ENCODE measurements at places on chromosomes 5 and 9. TPM values are rescaled to one million over a fixed set of nuclear protein-coding genes. Genes with fewer than 3 reads are reported as not detected.

The PCDH12 gene
- not detected for total RNA-seq

The SMIM3 gene
- 4.5 TPM for total RNA-seq

The NEUROG1 gene
- not detected for total RNA-seq

The PLEKHG4B gene
- 0.56 TPM for total RNA-seq

The OBP2B gene
- not detected for total RNA-seq

The ANKDD1B gene
- not detected for total RNA-seq

The ECM2 gene
- total RNA-seq = 0.12 TPM

The CNOT6 gene
- total RNA-seq = 25.1 TPM

The NEURL1B gene
- 2.8 TPM for total RNA-seq

The P4HA2 gene
- 43.8 TPM for total RNA-seq

The SPINK6 gene
- 0.53 TPM for total RNA-seq

The ZNF484 gene
- 2.4 TPM for total RNA-seq

The CD14 gene
- 4.0 TPM for total RNA-seq

The FGFR4 gene
- 22.0 TPM for total RNA-seq

The CFAP90 gene
- total RNA-seq = 0.41 TPM

The PDGFRB gene
- 0.09 TPM for total RNA-seq

The GBGT1 gene
- total RNA-seq = 3.4 TPM

The TAF1L gene
- total RNA-seq = not detected

The DMRT1 gene
- total RNA-seq = not detected

All from A549 treated with DMSO at 1 μM for 4 hours (cell line).